ENCODE measurements at places on chromosomes 5 and 9.

GRCh38 chr5:134714120-134714519 is 24.2 kb upstream of the CAMLG start:
- DNase-seq, result no peak

DNA sequence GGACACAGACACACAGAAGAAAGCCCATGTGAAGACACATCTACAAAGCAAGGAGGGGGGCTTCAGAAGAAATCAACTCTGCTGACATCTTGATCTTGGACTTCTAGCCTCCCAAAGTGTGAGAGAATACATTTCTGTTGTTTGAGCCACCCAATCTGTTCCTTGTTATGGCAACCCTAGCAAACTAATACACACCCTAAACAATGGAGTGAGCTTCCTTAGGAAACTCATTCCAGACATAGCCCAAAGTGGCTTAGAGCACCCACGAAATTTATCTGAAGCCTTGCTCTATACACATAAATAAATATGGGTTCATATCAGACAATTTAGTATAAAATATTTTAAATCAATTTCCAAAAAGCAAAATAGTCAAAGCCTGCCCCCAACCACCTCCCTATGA is 7.6 kb upstream of the TBC1D2 start:
- DNase-seq, result no peak

DNA sequence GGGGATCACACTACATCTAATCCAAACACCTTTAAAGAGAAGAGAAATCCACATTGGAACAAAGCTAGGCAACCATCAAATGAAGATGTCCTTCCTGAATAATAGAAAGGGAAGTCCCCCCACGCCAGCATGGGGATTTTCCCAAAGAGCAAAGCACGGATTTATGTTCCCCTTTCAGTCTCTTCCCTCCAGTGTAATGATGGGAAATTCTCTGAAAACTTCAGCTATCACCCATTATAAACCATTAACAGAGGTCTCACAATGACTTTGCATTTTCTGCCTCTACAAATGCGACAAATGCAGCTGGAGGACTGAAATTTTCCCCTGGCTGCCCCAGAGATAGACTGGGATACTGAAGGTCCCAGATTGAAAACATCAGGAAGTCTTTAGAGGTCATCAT is 368.7 kb downstream of the EFNA5 start:
- no peak for DNase-seq

DNA sequence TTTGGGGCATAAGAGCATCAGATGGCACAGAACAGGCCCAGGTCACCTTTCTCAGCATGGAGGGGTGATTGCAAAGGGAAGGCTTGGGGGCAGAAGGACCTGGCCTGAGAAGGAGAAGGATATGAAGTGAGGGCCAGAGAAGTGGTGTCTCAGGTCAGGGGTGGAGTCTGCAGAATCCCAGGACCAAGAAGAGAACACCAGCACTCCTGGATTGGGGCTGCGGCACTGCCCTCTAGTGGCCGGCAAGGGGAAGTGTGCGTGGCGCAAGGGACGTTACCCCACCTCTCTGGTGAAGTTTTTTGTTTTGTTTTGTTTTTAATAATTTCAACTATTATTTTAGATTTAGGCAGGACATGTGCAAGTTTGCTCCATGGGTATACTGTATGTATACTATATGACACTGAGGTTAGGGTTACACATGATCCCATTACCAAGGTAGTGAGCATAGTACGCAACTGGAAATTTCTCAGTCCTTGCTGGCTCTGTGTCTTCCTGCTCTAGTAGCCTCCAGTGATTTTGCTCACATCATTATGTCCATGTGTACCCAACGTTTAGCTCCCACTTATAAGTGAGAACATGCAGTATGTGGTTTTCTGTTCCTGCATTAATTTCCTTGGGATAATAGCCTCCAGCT is 1548.6 kb downstream of the EFNA5 start:
- no peak for DNase-seq

DNA sequence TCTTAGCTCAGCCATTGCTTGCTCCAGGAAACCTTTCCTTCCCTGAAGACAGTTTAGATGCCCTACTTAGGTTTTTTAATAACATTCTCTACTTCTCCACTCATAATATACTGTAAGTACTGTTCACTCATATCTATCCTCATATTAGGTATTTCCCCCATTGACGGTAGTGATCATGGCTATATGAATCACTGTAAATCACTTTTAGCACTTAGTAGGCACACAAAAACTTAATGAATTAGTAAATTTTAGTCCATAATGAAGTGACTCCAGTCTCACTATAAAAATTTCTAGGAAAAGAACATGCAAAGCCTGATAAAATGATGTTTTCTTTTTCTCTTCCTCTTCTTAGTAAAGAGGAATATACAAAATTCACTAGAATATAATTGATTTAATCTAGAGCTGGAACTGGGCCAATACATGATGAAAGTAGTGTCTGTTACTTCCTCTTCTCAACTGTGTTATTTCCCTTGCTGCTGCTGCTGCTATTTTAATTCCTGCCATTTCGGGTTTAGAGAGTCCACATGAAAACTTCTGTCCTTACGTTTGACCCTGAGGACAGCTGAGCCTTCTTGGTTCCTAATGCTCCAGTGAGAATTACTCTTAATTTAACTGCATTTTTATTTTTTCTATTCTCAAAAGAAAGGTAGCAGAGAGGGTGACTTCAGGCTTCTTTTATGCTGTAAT is 73.5 kb downstream of the LNPEP start:
- DNase-seq, result no peak

- no peak for DNase-seq
These were observed 13.2 kb downstream of the DNAJC25 start for GRCh38 chr9:111644195-111644772.

- peak; percentile 6 for DNase-seq
These were observed 91.7 kb upstream of the SHB start for GRCh38 chr9:38160613-38161215.

GRCh38 chr9:36461323-36461722 is 61.3 kb upstream of the RNF38 start:
- DNase-seq, result no peak

DNA sequence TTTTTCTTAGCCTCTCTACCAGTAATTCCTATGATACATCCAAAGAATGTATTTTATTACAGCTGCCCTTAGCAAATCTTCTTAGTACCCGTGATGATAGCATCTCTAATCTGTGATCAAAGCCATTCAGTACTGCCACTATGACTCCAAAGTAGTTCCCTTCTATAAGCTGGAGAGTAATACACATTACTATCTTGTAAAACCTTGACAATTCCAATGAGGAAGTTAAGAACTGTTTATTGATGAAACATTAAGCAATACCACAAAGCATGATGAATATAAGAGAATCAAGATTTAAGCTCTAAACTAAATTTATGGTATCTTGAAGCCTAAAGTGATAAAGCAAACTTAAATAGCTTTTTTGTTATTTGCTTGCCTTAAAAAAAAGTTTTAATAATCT is 86.1 kb downstream of the SMIM23 start:
- no peak for DNase-seq

- DNase-seq, result no peak
These were observed 38.3 kb downstream of the RASEF start for GRCh38 chr9:83024506-83025125.

GRCh38 chr5:90551376-90551775 is 7.2 kb upstream of the ADGRV1 start:
- DNase-seq, result no peak

GRCh38 chr5:72293495-72294055 is 26.5 kb downstream of the MRPS27 start:
- DNase-seq, result no peak

GRCh38 chr5:81181576-81182316 is 51.4 kb upstream of the CKMT2 start:
- DNase-seq, result no peak

DNA sequence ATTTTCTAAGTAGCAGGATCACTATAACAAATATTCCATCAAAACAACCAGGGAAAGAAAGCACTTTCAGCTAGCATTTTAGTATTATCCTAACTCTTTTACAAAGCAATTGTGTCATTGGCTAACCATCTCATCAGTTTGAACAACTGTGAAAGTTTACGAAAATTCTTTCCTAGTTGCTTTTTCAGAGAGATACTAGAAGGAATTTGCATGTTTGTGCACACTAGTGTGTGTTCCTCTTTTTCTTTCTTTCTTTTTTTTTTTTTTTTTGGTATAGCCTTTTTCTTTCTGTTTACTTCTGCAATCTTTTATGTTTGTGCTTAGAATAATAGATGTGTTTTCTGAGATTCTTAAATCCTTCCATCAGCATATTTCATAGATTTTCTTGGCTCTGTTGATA is 124.7 kb upstream of the SEMA6A start:
- DNase-seq, result no peak

DNA sequence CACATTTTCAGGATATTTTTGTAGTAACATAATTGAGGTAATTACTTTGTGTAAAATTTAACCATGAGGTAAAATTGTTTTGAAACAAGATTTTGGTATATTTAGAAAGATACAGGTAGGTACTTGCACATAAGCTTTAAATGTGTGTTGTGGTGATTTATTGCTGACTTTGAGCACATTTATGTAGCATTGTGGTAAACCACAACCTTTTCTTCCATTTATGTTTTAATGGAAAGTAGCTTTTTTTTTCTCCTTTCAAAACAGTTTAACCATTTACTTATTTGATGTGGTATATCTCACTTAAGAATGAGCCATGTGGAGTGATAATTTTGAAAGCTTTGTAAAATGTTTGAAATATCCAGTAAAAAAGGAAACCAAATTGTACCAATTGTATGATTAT is 35.6 kb downstream of the FCHO2 start:
- no peak for DNase-seq

DNA sequence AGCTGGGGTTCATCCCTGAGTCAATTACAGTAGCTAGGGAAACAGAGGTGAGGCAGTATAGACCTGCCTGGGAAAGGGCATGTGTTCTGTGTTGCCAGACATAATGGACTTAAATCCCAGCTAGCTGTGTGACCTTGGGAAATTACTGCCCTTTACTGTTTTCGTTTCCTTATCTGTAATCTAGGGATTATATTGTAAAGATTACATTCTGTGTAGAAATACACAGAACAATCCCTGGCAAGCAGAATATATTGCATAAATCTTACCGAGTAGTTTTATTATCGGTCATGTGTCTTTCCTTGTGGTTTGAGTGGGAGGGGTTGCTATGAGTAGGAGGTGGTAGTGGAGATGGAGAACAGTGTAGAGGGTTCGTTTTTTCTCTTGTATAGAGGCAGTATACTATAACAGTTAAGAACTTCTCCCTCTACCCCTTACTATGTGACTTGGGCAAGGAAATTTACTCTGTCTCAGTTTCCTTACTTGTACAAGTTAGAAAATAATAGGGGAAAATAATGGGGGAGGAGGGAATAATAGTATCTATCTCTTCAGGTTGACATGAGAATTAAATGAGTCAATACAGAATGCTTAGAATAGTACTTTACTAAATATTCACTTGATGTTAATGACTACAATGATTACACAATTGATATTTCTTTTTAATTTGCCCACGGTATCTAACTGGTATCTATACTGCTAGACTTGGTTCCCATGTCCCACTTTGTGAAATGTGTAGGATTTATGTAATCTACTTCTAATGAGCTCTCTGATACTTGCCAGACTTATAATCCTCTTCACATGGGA is 7.1 kb upstream of the DMXL1 start:
- DNase-seq, result no peak

DNA sequence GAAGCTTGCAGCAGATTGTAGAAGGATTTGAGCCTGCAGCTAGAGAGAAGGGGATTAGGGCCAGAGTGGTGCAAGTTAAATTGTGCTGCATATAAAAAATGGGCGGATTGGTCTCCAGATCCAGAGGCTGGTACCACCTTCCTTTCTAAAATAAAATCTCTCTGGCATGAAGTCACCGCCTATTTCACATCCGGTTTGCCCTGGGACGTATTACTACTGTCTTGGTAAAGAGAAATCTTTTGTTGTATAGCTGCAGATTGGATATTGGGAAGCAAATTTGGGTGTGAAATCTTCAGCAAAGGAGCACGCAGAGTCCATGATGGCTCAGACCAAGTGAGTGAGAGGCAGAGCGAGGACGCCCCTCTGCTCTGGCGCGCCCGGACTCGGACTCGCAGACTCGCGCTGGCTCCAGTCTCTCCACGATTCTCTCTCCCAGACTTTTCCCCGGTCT is at the start of gene GABRA1:
TSS of gene GABRA1 (plus strand) at position 180 of the 451 bp plus-strand sequence. CDS start 2,691 bp downstream, outside the sequence.
- no peak for DNase-seq

DNA sequence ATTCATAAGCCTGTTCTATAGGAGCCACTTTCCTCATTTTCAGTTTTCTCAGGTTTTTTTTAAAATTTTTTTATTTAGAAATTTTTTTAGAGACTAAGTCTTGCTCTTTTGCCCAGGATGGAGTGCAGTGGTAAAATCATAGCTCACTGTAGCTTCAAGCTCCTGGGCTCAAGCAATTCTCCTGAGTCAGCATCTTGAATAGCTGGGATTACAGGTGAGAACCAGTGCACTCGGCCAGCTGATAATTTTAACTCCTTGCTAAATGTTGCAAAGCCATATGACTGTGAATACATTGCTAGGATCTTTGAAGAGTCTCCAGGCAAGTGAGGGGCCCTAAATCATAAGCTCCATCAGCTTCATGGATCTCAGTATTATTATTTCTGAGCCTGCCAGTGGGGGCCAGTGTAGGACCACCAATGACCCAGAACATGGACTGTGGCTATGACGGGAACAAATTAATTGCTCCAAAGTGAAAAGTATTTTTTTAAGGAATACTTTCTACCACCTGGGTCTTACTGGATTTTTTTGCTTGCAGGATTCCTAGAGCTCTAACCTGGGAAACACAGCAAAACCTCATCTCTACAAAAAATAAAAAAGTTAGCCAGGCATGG is 5.7 kb upstream of the GAPVD1 start:
- DNase-seq, result no peak

DNA sequence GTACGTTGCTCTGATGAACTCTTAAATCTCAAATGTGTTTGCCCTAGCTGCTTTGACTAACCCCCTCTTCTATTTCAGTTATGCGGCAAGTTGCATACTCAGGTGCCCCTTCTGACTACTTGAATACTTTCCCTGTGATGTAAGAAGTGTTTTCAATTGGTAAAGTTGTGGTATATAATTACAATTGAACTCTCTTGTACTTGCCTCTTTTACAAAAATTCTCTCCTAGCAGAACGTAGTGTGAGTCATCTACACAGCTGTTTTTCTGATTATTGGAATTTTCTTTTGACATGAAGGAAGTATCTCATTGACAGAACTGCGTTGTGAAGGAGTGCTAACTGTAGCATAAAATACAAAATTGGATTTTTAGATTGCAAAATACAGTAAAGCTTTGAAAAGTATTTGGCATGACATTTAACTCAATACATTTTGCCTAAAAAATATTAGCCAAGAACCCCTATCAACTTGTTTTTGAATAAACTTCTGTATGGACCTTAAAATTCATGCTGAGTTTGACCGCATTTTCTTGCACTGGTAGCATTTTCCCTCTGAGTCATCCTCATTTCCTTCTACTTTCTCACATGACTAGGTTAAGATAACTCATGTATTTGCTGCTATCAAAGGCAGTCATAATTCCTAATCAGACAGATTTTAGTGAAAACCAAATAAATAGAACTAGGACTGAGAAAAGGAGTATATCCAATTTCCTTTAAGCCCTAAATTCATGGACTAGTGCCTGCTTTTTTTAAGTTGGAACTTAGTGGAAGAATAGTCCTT is 6.3 kb downstream of the CRHBP start:
- DNase-seq, result no peak

DNA sequence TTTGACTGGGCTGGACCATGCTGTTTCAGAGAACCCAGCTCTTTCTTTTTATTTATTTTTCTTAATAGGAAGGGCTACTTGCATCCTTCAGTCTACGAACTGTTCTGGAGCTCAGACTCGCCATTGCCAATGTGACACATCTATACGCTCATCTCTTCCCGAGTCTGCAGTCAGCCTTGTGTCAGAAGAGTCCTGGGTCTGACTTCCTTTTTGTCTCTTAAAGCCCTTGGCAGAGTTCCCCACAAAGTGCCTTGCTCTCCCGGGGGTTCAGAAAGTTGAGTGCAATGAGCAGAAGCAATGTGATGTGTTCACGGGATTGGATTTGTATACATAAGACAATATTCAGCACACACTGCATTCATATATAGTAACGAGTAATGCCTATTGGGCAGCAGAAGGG is 140.4 kb downstream of the ATPSCKMT start:
- no peak for DNase-seq

Measured in hypothalamus (tissue), 51 donors.